A549 treated with dexamethasone at 1 μM for 4 hours (cell line): ENCODE measurements at places on chromosomes 3 and 15. TPM values are rescaled to one million over a fixed set of nuclear protein-coding genes. Genes with fewer than 3 reads are reported as not detected.

THSD4 gene
- total RNA-seq: 21.1 to 32.4 TPM (median 29.6 TPM) in 5 replicates

SLC22A13 gene
- 0.07 to 0.09 TPM (median 0.08 TPM) in 4 of 5 replicates, not detected in the other for total RNA-seq

SH3GL3 gene
- 0.40 to 0.59 TPM (median 0.56 TPM) in 5 replicates for total RNA-seq

TRAT1 gene
- total RNA-seq: not detected in 5 replicates

LYZL4 gene
- total RNA-seq: not detected in 5 replicates

ARHGEF26 gene
- 10.9 to 15.3 TPM (median 12.3 TPM) in 5 replicates for total RNA-seq

CACNA2D2 gene
- 0.48 to 0.77 TPM (median 0.67 TPM) in 5 replicates for total RNA-seq

RTP1 gene
- total RNA-seq: not detected in 5 replicates

SNUPN gene
- total RNA-seq: 29.0 to 31.8 TPM (median 30.8 TPM) in 5 replicates

SAMMSON gene
- not detected in 5 replicates for total RNA-seq

GRIP2 gene
- 0.55 to 1.6 TPM (median 1.2 TPM) in 5 replicates for total RNA-seq

DYNLT2B gene
- 21.7 to 25.7 TPM (median 22.7 TPM) in 5 replicates for total RNA-seq

NRROS gene
- total RNA-seq: 0.03 to 0.04 TPM (median 0.04 TPM) in 3 of 5 replicates, not detected in the others

CPN2 gene
- total RNA-seq: not detected in 5 replicates

FBXO40 gene
- not detected in 5 replicates for total RNA-seq

SCAP gene
- 19.5 to 33.4 TPM (median 31.0 TPM) in 5 replicates for total RNA-seq

SLC12A1 gene
- total RNA-seq: not detected in 5 replicates

MUSTN1 gene
- 0.14 to 0.31 TPM (median 0.16 TPM) in 4 of 5 replicates, not detected in the other for total RNA-seq

NANOGP8 gene
- not detected in 5 replicates for total RNA-seq

ABHD17C gene
- total RNA-seq: 23.8 to 27.4 TPM (median 26.4 TPM) in 5 replicates

LMAN1L gene
- total RNA-seq: 0.04 TPM in 1 of 5 replicates, not detected in the others

DGKG gene
- 5.8 to 9.2 TPM (median 7.2 TPM) in 5 replicates for total RNA-seq

NTRK3 gene
- 16.4 to 27.2 TPM (median 22.9 TPM) in 5 replicates for total RNA-seq

GALNT15 gene
- total RNA-seq: 0.03 to 0.20 TPM (median 0.05 TPM) in 5 replicates

PRR23C gene
- total RNA-seq: not detected in 5 replicates

TMCO5A gene
- not detected in 5 replicates for total RNA-seq
